Fibroblast of lung (primary cell): ENCODE measurements at places on chromosomes 3 and 15.

DNA sequence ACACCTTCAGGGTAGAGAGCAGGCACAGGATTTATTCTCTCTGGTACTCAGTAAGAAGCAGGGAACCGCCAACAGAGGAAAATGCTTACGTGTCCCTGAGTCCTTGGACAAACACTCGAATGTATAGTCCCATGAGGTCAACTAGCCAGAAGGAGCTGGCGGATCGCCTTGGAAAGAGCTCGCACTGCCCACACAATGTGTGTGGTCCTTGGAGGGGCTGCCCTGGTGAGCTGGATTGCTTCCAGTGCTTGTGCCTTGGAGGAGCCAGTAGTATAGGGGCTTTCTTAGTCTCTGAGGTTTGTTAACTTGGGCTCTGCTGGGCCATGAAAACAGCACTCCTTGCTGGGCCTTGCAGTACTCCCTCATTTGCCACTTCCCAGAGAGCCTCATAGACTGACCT is 40.7 kb upstream of the VILL start:
- peak; percentile 65 for DNase-seq

DNA sequence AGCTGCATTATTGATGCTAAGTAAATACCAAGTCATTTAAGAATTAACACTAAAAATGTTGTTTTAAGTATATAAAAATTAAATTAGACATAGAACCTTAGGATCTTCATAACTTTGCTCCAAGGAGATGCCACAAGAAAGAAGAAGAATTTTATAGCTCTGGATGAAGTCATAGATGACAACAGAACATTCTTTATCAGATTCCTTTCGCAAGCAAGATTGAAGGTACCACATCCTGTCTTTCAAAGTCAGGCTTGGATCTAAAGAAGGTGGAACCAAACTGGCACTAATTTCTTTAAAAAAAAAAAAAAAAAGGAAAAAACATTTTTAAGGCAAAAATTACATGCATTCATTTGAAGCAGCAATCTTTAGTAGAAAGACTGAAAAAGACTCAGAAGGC is 62.5 kb downstream of the POLQ start:
- DNase-seq, result peak; percentile 49

DNA sequence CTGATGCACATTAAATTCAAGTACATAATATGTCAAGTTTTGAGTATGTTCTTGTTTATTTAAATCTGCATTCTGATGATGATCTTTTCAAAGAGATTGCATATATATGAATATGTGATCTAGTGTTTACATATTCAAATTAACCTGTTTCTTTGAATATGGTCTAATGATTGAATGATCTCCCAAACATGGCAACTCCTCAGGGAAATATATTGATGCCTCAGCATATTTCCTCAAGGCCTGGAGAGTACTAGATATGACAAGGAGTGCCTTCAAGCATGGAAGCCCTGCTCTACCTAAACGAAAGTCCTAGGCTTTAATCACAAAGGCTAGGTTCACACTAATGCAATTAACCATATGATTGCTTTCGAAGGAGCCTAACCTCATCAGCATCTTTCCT is 532.8 kb downstream of the ZIC1 start:
- DNase-seq, result no peak

DNA sequence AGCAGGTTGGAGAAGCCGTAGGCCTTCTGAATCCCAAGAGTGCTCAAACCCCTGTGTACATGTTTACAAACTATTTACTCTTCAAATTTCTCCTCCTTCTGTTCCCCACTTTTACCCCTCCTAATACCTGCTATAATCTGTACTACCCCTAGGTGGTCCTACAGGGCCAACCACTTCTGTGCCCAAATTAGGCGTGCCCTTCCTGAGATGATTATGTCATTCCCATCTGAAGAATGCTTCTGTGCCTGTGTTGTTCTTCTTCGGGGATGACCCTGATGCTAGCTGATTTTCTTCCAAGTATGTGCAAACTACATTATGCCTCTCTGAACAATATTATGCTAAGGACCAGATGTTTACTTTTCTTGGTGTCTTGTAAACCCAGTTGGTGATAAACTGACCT is 20.5 kb downstream of the RBP2 start:
- DNase-seq, result no peak

- no peak for DNase-seq
Measured at GRCh38 chr3:148500881-148501280, 196.8 kb upstream of the AGTR1 start.

DNA sequence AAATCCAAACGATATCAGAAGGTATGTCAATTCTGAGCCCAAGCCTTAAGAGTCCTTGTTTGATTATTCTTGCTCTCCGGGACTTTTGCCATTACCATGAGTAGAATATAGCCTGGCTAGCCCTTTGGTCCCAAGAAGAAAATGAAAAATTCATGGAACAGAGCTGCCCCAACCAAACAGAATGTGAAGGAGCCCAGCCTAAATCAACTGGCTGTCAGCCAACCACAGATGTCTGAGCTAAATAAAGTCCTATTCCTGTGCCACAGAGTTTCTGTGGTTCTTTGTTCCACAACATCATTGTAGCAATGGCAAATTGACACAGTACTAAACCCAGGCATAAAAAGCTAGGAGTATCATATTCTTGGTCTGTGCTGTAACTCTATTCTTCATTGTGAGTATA is 185.2 kb downstream of the CPNE4 start:
- no peak for DNase-seq

GRCh38 chr3:152518346-152518745 is 249.6 kb downstream of the MBNL1 start:
- DNase-seq, result no peak

DNA sequence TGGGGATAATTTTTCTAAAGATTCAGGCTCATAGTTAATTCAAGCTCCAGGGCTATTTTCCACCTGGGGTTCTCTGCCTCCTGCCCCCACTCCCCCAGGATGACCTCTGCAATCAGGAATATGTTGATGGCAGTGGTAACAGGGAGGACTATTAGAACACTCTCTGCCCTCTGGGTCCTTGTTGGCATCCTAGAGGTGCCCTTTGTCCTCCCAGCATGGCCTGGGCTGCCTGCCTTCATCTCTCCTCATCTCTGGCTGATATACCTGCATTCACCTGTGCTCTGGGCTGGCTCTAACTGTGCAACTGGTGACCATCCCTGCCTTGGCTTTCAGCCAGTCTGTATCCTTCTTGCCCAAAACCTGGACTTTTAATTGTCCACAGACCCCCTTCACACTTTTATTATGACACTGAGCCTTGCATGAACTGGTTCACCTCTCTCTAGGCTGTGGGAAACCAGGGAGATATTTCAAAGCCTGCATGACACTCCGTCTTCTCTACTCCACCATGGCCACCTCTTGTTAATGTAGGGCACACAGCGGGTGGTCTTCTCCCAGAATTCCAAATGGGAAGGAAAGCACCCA is 199.8 kb downstream of the THSD4 start:
- DNase-seq, result no peak

DNA sequence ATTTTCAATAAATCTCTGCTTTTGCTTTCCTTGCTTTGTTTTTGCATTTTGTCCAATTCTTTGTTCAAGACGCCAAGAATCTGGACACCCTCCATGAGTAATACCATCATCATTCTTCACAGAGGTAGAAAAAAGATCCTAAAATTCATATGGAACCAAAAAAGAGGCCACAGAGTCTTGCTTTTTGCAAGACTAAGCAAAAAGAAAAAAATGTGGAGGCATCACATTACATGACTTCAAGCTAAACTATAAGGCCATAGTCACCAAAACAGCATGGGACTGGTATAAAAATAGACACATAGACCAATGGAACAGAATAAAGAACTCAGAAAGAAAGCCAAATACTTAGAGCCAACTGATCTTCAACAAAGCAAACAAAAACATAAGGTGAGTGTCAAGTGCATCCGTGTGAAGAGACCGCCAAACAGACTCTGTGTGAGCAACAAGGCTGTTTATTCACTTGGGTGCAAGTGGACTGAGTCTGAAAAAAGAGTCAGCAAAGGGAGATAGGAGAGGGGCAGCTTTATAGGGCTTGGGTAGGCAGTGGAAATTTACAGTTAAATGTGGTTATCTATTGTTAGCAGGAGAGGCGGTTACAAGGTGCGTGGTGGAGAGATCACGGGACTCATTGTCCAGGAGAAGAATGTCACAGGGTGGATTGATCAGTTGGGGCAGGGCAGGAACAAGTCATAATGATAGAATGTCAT is 10.9 kb downstream of the STRIT1 start:
- peak; percentile 74 for DNase-seq

- DNase-seq, result peak; percentile 62
Measured at GRCh38 chr3:104878395-104878794, 488.3 kb upstream of the ALCAM start.

GRCh38 chr3:167559924-167560323 is 86.1 kb upstream of the SERPINI2 start:
- DNase-seq, result no peak

DNA sequence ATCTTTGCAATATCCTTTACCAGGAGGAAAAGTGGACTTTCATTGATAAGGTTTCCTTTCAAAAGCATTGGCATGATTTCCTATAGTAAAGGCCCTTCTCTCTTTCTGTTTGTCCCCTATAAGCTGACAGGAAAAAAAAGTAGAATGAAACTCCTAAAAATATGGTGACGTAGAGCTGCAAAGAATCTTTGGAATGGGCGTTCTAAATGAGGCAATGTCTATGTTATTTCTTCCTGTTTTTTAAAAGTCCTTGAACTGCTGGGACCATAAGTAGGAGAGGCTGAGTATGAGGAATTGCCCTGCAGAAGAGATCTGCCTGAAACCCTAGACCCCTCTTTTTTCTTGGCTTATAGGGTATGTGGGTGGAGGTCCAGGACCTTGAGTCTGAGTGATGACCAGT is 17.2 kb downstream of the ST3GAL6 start:
- DNase-seq, result peak; percentile 79

GRCh38 chr3:112038863-112039262 is 4.3 kb downstream of the TMPRSS7 start:
- no peak for DNase-seq

DNA sequence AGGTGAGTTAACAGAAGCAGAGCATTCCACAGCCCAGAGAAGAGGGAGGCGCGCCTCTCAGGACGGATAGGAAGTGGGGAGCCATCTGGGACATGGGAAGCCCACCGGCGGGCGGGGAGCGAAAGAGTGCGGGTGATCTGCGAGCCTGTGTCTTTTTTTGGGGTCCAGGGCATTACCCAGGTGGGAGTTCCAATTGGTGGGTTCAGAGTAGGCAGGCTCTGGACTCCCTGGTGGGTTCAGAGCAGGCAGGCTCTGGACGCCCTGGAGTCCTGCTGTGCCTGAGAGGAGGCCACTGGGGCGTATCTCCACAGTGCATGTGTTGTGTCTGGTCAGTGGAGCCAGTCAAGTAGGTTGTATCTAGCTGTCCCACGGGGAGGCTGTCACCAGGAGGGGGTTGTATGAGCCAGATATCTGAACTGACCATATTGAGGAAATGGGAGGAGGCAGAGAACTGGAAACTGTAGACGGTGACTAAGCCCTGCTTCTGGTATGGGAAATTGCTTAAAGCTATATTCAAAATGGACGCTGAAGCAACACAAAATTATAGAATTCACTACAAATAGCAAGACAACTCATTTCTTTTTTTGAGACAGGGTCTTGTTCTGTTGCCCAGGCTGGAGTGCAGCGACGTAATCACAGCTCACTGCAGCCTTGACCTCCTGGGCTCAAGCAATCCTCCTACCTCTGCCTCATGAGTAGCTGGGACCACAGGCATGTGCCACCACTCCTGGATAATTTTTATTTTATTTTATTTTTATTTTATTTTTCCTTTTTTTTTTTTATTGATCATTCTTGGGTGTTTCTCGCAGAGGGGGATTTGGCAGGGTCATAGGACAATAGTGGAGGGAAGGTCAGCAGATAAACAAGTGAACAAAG is 34.5 kb upstream of the CHST2 start:
- no peak for DNase-seq

- no peak for DNase-seq
Measured at GRCh38 chr3:11204697-11205348, 50.5 kb downstream of the HRH1 start.

DNA sequence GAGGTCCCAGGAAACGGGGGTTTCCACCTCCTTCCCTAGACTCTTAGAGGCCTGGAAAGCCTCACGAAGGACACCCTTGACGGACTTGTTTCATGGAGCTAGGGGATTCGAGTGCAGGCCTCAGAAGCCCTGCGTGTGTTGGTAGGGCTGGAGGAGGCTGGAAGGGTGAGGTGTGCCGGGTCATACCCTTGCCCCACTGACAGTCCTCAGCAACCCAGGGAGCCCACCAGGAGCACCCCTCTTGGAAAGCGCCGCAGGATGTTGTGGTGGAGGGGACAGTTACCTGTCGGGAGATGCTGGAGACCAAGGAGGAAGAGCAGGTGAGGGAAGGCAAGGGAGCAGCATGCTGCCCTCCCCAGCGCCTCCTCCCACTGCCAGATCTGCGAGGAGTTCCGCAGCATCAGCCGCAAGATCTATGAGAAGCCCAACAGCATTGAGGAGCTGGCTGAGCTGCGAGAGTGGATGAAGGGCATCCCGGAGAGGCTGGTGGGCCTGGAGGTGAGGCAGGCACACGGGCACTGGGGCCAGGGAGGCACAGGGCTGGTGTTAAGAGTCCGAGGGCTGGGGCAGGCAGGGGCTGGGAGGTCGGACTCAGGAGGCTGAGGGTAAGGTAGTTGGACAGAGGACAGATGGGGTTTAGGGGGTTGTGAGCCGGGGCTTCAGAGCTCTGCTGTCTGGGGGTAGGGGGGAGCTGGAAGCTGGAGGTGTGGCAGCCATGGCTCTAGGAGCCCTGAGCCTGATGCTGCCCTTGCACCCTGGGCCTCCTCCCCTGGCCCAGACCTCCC is 33.7 kb downstream of the DNAH1 start:
- no peak for DNase-seq

DNA sequence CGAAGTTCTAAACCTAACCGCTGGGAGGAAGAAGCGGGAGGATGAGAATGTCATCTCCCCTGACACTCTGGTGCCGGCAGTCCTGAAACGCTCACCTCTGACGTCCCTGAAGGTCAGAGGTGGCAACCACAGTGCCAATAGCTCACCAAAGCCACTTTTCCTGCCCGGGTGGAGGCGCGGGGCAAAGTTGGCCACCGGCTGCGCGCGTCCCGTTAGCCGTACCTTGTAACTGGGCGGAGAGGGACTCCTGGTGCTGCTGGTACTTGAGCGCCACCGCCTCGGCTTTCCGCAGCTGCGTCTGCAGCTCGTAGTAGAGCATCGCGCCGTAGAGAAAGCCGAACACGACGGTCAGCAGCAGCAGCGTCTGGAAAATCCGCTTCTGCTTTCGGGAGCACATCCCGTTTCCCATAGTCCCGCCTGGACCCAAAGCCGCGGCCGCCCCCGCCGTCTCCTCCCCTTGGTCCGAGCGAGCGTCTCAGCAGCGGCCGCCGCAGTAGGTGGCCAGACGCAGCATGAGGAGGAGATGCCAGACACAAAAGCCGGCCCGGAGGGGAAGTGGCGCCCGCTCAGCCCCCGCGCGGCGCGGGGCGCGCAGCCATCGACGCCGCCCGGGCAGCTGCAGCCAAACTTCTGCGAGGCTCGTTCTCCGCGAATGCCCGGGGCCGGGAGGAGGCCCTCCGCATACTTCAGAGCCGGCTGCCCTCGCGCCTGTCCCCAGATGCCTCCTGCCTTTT is 680 bp downstream of the GOLIM4 start:
- DNase-seq, result peak; percentile 70

GRCh38 chr3:14480207-14481017 is 59.7 kb downstream of the GRIP2 start:
- peak; percentile 93 for DNase-seq

- DNase-seq, result no peak
Measured at GRCh38 chr3:31567036-31567435, 34.3 kb downstream of the STT3B start.
